ENCODE measurements at places on chromosomes 11 and 22.

- DNase-seq = no peak
Observed at GRCh38 chr11:93560199-93560932, 17.2 kb upstream of the SMCO4 start.

DNA sequence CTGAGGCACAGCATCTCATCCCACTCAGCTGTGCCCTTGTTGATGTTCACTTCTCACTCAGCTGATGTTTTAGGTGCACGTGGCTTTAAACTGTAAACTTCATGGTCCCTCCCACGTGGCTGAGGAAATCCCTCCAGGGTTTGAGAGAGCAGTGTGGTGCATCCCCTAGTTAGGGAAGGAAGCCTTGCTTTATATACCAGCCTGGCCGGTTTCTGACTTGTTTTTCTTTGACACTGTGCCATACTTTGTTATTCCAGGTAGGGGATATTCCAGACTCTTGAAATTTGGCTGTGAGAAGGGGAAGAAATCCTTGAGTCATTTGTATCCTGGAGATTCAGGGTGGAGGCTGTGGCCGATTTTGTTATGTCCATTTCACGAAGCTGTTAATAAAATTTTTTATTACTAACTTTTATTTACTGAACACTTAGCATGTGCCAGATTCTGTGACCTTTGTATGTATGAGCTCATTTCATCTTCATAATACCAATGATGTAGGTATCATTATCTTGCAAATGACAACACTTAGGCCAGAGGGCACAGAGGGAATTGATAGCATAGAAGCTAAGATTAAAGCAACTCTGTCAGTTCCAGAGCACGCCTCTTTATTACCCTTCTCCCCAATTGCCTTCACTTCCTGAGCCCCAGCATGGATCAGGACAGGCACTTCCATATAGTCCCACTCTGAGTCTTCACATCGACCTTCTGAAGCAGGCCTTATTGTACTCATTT is 116.6 kb downstream of the NAV2 start:
- no peak for DNase-seq

DNA sequence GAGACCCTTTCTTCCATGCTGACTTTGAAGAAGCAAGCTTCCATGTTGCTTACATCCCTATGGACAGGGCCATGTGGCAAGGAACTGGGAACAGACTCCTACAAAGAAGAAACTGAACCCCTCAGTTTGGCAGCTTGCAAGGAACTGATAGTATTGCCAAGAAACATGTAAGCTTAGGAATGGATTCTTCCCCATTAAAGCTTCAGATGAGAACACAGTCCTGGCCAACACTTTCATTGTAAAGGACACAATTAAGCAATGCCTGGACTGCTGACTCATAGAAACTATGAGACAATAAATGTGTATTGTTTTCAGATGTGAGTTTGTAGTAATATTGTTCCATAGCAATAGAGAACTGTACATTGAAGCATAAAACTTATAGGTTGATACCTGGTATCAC is 82.4 kb downstream of the AASDHPPT start:
- DNase-seq = no peak

DNA sequence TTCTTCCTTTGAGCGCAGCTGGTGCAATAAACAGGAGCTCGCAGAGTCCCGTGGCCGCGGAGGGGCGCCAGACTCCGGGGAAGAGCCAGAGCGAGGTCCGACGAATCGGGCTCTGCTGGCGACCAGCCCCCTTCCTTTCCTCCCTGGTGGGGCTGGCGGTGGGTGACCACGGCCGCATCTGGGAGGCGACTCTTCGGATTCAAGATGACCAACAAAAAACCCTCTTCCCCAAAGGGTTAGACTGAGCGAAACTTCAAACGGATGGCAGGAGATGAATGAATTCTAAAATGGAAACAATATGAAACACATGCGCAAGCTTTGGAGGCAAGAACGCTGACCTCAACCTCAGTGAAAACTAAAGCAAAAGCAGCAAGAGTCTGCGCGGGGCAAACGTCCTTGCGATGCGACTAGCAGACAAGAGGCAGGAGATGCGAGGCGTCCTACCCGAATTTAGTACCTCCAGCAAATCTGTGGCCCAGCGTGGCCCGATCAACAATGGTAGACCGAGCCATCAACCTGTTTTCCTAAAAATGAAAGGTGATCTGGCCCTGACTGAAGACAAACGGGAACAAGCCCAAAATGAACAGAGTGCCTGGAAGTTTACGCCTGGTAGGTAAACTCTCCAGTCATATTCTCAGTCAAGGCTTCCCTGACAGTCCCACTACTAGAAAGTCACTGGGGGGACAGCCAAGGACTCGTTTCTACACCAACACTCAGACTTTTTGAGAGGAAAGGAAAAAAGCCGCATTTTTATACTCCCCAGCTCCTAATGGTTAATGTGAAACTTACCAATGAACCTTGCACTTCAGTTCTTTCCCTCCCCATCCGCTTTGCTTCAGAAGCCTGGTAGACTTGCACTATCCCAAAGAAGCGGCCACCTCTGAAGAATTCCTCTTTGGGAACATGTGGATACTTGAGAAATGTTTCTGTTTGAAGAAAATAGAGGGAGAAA is 11.6 kb downstream of the MMP3 start:
- DNase-seq = no peak

DNA sequence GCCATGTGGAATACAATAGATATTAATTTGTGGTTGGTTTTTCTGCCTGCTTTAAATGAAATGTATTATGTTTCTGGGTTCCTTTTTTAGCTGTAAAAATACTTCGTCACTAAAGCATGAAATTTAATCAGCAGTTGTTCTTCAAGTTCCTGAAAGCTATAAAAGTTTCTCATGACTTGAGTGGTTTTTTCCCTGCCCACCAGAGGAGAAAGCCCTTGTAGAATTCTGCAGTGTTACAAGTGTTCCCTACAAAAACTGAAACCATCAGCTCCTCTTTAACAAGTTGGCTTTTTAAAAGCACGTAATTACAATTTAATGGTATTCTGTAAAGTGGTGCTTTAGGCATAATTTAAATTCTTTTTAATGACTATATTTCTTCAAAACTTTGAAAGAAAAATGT is 56.2 kb downstream of the PANX1 start:
- DNase-seq = no peak

GRCh38 chr11:108117746-108118371 is 3.5 kb upstream of the ACAT1 start:
- DNase-seq = no peak

DNA sequence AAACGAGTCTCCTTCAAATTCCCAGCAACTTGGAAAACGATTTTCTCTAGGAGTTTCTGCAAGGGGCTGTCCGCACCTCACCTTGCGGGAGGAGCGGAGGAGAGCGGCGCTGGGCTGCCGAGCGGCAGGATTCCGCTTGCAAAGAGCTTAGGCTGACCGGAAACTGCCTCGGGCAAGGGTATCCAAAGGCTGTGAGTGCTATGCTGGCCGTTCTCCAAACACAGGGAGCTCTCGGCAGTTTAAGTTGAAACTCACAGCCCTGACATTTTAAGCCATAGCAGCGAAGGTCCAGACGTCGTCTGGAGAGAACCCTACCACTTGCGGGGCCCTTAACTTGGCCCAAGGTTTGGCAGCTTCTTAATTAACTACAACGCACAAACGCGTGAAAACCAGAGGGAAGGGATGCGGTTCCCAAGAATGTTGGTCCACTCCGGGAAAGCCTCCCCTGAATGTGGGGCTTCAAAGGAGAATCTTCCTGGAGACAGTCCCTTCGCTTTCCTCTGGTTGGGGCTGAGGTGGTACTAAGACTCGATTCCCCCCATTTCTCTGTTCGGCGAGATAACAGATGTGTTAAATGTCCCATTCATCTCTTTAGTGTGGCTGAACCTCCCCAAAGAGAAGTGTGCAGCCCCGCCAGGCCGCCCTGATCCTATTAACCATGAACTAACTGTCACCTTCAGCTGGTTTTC is 1.1 kb upstream of the DBX1 start:
- no peak for DNase-seq

Data from mesothelial cell of epicardium (in vitro differentiated cells).